Activated T-cell treated with anti-CD3 and anti-CD28 coated beads, Interleukin-2, amount 50 U/mL, for 24 hours (primary cell): ENCODE measurements at places on chromosomes 3 and 15.

DNA sequence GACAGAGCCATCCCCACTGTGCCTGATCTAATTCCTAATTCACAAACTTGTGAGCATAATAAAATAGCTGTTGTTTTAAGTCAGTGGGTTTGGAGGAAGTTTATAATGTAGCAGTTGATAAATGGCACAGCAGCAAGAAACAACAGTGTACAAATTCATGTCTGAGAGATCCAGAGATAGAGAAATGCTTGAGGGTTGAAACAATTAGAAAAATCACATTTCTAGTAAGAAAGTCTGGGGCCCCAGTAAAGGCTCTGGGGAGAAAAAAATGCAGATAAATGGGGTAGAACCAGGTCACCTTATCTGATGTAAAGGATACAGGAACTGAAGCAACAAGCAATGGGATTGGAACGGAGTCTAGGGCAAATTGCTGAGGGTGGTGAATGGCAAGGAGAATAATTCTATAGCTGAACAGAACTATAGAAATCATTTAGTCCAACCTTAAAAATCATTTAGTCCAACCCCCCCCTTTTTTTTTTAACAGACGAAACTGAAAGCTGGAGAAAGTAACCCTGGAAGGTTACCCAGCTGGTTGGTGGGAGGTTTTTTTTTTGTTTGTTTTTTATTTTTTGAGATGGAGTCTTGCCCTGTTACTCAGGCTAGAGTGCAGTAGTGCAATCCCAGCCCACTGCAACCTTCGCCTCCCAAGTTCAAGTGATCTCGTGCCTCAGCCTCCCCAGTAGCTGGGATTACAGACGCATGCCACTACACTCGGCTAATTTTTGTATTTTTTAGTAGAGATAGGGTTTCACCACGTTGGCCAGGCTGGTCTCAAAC is 14.3 kb upstream of the SHQ1 start:
- no peak for DNase-seq

GRCh38 chr3:151724576-151725562 is 8.9 kb upstream of the AADACL2 start:
- DNase-seq, result no peak

DNA sequence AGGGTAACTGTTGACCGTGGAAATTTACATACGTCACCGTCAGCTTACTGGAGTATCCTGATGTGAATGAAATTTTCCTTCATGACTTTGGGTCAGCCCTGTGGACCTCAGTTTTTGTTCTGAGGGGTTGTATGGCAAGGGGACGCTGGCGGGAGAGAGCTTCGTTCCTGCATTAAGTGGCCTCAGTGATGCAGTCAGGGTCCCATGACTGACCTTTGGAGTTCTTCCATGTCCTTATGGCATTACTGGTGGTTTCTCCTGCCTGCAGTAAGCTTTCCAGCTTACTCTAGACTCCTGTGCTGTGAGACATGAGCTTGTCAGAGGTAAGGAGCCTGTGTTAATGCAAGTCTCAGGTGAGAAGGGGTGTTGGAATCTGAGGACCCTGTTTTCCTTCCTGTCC is 1.8 kb downstream of the CD276 start:
- no peak for DNase-seq

DNA sequence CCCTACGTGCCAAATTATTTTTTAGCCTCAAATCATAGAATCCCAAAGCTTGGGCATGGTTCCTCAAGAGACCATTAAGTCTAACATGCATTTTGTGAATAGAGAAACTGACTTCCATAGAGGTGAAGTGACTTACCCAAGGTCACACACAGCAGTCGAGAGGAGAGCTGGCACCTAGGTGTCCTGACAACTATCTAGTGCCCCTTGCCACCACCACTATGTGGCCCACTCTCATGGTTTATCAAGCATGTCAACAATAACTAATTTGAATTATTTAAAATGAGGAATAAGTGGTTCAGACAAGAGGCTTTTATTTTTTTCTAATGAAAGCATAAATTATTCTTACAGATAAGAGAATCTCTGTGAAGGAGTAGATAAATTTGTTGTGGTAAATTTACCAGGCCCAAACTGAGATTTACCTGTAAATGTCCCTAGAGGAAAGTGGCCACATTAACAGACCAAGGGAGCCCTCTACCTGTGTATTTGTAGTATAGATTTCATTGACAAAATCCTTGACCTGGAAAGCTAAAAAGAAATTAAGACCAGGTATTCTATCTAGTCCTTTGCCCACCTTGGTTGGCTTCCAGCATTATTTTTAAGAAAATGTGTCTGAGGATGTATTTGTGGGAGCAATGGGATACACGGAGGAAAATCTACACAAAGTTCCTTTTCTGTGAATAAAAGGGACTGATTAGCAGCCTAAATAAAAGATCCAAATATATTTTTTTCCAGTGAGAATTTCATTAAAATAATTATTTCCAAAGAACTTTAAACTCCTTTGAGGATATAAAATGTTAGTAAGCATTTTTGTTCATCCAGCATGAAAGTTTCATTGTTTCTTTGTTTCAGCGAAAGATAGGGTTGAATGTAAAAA is 49.1 kb downstream of the IQCH start:
- DNase-seq, result no peak

GRCh38 chr15:87477737-87478686 is 778.5 kb downstream of the NTRK3 start:
- no peak for DNase-seq

GRCh38 chr3:183264268-183264667 is 11.2 kb downstream of the B3GNT5 start:
- DNase-seq, result no peak

DNA sequence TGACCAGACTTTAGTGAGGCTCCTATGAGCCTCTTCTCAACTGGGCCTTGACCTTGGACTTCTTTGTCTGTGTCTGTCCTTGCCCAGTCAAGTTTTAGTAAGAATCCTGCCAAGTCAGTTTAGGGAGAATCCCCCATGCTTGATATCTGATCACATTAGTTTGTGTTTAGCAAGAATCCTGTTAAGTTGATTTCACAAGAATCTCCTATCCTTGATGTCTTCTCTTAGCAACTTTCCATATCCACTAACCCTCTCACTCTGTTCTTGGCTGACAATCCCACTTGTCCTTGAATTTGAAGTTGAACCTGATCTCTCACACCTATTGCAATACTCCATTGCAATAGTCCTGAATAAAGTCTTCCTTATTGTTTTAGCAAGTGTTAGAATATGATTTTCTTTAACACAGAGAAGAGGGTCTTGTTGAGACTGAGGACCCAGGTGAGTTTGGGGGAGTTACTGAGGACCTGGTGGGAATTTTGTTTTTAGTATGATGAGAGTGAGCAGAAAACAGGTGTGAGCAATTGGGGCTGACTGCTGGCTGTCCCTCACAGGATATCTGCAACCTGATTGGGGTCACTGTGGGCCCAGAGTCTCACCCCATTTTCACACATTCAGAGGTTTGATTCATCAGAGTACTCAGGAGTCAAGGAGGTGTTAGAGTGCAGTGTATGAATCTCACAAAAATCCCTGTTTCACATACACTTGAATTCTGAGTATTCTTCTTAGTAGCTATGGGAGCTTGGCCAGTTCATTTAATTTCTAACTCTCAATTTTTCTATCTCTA is 39.9 kb upstream of the TNFAIP8L3 start:
- no peak for DNase-seq

DNA sequence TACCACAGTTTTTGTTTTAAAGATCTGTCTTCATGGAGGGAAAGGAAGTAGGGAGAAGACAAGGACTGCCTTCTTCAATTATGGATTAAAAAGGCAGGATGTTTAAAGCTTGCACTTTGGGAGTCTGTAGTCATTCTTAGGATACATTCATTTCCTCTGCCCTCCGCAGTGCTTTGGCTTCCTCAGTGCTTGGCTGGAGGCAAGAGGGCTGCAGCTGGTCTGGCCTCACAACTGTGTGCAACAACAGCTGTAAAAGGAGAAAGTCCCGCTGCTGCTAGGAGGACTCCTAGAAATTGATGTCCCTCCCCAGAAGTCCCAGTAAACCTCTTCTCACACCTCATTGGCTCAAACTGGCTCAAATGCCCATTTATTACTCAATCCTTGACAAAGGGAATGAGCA is 54.4 kb upstream of the PPP2R3A start:
- DNase-seq, result no peak

DNA sequence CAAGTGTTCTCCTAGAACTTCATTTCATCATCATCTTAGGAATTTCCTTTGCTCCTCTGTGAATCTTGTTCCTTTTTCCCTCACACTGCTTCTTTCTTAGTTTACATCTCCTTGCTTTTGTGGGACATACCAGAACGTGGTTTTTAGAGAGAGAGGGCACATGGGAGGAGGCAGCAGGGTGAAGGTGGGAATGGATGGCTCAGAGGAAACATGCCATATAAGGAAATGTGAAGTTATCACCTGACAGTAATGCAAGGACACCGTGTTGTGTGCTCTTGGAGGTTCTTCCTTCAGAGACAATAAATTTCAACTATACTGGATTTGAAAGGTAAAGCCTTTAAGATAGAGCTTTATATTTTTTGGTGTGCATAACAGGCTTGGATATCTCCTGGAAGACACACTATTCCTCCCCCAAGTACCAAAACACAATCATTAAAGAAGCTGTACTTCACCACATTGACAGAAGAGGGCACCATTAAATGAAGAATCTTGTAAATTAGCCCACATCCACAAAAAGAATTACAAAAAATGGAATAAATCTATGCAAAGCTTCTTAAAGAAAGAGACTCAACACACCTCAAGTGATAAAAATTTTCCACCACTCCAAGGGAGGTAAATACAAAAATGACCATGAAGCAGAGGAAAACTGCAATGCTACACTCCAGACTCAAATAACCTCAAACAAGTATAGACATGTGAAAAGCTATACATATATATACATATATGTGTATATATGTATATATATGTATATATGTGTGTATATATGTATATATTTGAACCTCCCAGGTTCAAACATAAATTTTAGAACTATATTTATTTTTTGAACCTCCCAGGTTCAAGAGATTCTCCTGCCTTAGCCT is 26.1 kb downstream of the RPL39L start:
- DNase-seq, result no peak

GRCh38 chr3:76624164-76624563 is 415.7 kb upstream of the ROBO2 start:
- DNase-seq, result no peak
